ENCODE measurements at places on chromosomes 13 and 19.

DNA sequence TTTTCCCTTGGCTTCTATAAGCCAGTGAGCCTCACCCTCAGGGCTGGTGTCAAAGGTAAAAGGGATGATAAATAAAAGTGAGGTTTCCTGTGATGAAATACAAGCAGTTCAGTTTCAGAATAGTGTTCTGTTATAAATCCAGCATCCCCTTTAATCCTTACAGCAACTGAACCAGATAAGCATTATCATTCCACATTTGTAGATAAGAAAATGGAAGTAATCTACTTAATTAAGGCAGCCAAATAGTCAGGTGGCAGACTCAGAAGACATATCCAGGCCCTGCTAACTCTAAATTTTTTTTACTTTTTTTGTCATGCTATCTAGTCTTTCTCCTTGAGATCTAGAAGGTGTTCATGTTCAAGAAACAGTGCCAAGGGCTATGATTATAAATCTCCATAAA, 99.4 kb upstream of the SOX21 start:
- no peak for DNase-seq

DNA sequence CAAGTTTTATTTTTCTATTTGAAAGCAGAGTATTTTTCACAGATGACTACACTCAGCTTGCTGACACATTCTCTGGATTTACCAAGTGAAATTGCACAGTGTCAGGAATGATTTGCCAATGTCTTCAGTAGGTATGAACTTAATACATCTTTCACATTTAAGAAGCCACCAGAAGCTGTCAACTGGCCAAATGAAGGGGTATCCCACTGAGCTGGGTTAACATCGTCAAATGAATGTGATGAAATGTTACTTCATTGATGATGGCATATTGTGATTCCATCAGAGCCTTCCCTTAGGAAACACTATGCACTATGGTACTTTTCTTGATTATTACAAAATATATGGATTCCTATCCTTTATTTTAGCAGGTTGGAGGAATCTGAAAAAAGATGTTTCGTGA, 592.3 kb downstream of the FGF9 start:
- DNase-seq: no peak

GRCh38 chr19:33376423-33376822, 2.9 kb downstream of the CEBPG start:
- no peak for DNase-seq

DNA sequence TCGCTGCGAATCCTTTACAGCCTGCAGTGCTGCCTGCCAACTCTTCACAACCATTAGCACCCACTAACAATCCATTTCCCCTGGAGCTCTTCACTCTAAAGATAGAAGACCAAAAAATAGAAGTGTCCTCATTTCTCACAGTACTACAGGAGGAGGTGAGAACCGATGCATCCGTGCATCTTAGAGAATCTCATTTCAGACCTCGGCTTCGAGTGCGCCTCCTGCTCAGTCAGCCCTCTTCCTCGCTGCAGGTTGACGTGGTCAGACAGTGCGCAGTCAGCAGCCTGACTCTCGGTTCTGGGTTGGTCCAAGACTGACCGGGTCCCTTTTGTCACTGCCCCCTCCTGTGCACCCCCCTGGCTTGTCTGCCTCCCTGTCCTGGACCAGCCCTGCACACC, 85.3 kb downstream of the RAB20 start:
- no peak for DNase-seq

DNA sequence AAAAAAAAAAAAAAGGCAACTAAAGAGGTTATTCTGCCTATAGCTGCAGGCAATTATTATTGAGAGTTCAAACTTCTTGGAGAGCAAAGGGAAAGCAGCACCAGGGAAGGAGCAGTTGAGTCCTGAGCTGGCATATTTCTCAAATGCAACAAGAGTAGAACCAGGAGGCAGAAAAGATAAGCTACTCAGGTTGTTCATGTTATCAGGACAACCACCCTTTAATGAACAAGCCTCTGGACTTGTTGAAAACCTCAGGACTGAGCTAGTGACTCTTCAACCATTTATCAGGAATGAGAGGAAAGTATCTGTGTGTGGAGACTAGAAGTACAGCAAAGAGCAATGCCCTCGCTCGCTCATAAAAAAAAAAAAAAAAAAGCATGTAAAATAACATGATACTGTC, 183.0 kb downstream of the KCTD12 start:
- DNase-seq: no peak

DNA sequence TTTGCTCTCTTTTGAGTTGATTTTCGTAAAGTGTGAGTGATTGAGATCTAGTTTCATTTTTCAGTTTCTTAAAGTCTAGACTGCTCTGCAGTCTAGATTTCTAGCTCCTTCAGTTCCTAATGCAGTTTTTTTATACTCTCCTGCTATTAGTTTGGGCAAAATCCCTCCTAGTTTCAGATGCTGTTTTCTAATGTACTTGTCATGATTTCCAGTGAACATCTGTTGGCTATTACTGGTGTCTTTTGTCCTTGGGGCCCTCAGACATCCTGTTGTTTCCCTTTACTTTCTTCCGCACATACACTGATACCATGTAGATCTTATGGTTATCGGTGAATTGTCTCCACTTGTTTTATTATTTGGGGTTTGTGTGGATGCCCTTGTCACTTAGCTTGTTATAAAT, 292.1 kb downstream of the TDRD3 start:
- DNase-seq: no peak

DNA sequence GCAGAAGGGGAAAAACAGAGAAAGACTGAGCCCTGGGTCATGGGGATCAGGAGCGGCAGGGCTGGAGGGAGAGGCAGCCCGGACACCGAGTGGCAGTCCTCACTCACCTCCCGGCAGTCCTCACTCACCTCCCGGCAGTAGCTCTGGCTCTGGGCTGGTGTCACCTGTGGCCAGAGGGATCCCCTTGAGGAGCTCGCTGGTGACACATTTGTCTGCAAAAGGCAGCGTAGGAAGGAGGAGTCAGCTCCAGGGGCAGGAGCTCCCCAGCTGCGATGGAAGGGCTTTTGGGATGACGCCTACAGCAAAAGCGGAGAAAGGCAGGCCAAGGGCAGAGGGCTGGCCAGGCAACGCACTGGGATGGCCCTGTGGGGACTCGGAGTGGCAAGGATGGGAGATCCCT, 739 bp downstream of the EIF3G start:
- no peak for DNase-seq

DNA sequence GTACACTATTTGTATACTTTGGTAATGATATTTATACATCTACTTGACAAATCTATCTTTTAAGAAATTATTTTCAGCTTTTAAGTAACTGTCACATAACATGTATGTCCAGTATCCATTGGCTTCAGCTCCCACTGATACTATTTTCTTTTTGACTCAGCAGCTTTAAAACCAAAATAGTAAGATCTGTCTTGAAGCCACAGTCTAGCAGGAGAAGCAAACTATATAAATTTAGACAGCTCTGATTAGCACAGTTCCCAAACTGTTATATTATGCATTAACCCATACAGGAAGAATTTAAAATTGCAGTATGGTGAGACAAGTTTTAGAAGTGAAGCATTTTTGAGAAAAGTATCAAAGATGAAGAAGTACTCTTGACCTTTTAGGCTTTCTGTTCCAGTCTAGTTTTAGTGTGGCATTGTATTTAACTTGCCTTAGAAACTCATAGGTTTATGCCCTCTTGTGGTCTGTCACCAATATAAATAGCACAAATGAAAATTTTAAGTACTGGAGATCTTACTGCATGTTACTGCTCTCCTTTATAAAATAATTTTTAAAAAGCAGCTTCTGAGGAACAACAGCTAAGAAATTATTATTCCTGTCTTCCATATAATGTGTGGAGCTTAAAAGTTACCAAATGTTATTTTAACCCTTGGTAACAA, 24.7 kb downstream of the URI1 start:
- DNase-seq: no peak

DNA sequence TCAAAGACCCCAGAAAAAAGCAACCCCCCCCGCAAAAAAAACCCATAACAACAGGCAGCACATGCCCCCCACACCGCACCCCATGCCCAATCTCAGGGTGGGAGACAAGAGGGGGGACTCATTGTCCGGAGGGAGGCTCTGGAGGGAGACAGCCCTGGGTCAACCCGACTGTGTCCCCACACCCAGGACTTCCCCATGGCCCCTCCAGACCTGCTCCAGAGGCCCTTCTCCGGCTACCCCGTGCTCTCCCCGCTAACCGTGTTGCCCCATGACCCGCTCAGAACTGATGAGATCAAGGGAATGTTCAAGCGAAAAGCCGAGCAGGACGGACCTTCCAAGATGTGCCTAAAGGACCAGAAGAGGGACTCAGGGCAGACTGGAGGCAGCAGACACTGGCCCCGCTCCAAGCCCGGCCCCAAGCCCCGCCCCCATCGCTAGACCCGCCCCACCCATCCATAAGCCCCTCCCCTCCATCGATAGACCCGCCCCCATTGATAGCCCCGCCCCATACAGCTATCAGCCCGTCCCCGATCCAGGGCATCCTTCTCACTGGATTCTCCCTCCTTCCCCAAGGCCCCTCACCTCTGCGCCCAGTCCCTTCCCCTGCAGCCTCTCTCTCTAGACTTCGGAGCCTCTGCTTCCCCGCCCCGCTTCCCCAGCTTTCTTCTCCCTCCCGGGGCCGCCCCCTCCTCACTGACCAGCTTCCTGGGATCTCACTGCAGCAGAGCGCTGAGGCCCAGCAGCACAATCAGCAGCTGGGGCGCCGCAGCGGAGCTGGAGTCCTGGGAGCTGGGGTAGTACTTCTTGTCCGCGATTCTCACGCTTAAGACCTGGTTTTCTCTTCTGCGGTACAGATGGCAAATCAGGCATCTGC, 2.2 kb downstream of the BST2 start:
- DNase-seq: no peak

DNA sequence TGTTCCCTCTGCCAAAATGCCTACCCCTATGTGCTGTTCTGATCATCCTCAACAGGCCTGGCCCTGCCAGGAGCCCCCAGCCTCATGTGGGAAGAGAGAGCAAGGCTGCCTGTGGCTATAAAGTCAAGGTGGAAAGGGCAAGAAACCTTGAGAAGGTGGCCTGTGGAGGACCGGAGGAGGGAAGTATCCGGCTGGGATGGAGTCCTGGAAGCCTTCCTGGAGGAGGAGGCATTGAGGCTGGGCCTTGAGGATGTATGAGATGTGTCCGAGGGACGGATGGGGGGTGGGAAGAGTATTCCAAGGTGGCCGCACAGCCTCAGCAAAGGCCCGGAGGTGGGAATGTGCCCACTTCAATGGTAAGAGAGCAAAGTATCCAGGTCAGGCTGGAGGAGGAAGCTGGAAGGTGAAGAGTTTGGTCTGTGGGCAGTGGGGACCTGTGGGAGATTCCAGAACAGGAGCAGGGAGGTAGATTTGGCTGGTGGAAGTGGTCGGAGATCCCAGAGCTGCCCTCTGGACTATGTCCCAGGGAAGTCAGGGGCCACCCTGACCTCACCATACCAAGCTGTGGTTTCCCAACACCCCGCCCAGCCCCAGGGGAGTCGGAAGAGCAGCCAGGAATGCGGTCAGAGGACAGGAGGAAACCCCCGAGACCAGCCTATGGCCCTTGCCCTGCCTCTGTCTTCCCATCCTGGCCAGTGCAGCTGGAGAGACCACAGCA, 3.0 kb upstream of the PLIN4 start:
- peak; percentile 34 for DNase-seq

GRCh38 chr19:33437821-33438671, 64.5 kb downstream of the CEBPG start:
- DNase-seq: peak; percentile 19

GRCh38 chr13:110310541-110311442, 3.7 kb downstream of the COL4A2 start:
- DNase-seq: no peak

DNA sequence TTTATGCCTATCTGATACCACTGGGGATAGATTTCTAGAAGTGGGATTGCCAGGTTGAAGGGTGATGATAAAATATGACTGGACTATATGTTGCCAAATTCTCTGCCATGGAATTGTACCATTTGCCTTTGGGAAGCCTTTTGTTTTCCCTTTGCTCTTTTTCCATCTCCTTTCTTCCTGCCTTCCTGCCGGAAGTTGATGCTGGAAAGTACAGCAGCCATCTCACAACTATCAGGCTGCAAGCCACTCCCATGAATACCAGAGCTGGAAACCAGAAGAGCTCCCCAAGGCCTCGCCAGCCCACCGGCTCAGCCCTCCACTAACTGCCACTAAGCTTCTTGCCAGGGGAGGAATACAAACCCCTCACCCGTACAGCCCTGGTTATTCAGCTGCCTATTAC, 29.7 kb downstream of the ZIC5 start:
- DNase-seq: no peak

- DNase-seq: peak; percentile 73
Observed at GRCh38 chr19:57850553-57851017, 926 bp downstream of the ZNF587 start.

GRCh38 chr19:3506384-3507340, 551 bp downstream of the FZR1 start:
- no peak for DNase-seq

DNA sequence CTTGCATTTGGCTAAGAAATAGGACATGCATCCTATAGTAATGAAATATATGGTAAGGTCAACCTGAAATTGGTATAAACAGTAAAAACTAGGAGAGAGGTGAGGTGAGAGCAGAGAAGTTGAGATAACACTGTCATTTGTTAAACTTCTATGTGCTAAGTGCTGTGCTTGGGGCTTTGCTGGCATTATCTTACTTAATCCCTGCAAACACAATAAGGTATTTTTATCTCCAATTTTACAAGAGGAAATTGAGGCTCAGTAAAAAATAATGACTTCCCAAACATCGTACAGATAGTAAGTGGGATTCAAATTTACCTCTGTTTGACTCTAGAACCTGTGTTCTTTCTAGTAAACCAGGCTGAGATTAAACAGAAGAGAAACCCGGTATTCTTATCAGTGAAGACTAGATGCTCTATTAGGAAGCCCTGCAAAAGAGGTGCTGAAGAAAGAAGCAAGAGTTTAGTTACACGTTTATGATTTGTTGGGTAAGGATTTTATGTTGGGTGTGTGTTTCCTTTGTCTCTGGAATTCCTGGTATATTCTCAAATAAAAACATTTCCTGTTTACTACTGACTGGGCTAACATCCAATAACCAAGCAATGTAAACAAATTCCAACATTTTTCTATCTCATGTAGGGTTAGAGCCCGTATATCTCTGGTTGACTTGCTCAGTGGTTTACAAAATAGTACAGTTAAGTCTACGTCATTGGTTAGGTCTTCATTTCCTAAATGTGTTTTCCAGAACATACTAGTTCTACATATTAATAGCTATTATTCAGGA, 137.3 kb upstream of the FNDC3A start:
- no peak for DNase-seq

- no peak for DNase-seq
Observed at GRCh38 chr19:4482721-4483364, 10.7 kb downstream of the HDGFL2 start.

Data from Caco-2 (cell line).